SK-N-MC (cell line): ENCODE measurements at places on chromosomes 2 and 18.

DNA sequence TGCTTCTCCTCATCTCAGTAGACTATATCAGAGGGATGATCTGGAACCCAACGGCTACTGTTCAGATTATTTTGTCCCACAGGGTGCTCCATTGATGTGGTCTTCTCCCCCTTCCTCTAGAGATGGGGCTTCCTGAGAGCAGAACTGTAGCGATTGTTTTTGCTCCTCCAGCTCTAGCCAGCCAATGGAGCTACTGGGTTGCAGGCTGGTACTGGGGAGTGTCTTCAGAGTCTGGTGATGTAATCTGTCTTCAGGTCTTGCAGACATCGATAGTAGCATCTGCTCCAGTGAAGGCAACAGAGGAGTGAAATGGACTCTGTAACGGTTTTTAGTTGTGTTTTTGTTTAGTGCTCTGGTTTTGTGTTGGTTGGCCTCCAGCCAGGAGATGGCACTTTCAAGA is 621.9 kb downstream of the RNF144A start:
- DNase-seq, result no peak

DNA sequence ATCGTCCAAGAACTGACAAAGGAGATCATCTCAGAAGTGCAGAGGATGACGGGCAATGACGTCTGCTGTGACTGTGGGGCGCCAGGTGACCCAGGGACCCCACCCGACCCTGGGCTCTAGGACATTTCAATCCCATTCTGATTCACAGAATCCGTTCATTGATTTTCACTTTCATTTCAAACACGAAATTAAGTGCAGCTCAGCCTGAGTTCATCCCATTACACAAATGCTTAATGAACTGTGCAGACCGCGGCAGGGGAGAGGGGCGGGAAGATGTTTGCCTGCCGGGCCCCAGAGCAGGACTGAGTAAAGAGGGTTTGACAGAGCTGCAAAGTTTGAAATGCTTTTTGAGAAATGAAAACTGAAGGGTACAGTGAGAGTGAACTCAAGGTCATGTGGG is 67.1 kb downstream of the ITGB1BP1 start:
- DNase-seq, result no peak

GRCh38 chr2:111100765-111101162 is 19.9 kb upstream of the BCL2L11 start:
- DNase-seq, result no peak

DNA sequence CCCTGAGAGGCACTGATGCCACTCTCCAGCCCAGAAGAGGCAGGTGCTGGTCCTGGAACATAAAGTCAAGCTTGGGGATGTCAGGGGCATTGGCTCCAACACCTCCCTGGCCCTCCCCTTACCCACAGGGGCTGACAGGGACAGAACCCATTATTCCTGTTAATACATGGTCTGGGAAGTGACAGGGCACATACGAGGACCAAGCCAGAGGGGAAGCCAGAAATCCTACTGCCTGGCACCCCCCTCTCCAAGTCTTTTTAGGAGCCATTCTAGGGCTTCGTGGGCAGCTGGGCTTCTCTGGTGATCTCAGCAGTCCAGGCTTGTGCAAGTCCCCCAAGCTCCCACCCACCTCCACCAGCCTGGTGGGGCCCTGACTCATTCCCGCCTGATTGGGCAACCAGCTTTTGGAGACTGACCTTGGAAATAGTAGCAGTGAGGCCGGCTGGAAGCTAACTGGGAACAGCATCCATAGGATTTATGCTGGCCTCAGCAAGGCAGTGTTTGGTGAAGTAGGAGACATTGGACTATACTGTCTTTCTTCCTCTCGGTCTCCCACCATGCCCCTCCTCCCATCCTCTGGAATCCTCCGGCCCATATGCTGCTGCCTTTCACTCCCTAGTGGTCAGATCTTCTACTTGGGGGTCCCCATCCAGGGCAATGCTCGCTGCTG is 86.4 kb upstream of the HK2 start:
- no peak for DNase-seq

GRCh38 chr18:56641714-56642337 is 3.4 kb upstream of the TXNL1 start:
- DNase-seq, result no peak

DNA sequence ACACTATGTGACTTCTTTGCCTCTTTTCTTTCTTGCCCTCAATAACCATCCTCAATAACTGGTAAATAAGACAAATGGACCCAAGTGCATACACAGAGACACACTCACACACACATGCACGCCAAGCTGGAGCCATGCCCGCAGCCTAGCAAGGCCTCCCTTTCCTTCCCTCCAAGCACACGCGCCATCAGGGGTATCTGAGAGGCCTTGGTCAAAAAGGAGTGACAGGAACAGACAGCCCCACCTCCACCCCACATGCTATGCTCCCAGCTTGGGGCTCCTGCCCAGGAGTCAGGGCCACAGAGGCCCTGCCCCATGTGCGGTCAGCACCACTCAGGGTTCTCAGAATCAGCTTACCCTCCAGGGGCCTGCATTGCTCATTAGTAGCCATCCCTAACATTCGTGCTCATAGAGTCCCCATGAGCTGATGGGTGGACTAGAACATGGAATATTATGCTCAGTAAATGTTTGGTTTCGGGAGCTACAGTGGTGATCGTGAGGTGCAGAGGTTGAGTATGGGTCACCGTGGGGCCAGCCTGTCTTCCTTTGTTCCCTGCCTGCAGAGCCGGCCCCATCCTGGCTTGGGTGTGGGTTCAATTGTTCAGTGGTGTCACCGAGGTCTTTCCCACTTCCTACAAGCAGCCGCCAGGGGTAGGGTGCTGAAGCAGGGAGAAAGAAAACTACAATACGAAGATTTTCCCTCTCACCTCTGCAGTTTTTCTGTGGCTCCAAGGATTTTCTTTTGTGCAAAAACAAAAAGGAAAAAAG is 158.2 kb upstream of the RAB12 start:
- no peak for DNase-seq

DNA sequence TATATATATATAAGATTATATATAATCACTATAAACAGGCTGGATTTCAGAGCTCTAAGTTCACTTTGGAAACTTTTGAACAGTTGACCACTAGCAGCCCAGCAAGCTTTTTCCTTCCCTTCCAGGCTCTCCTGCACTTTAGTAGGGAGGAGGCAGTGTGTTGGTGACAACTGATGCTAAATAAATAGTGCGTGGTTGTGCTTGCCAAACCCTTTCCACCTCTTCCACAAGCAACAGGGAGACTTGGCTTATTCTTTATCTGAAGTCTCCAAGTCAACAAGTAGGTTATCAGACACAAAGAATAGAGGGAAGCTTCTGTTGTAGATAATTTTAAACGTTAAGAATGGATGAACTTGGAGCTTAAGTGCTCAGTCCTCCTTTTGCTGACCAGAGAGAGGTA is 408.2 kb upstream of the HNRNPA3 start:
- DNase-seq, result no peak

GRCh38 chr2:51219468-51219867 is 187.5 kb upstream of the NRXN1 start:
- DNase-seq, result no peak

DNA sequence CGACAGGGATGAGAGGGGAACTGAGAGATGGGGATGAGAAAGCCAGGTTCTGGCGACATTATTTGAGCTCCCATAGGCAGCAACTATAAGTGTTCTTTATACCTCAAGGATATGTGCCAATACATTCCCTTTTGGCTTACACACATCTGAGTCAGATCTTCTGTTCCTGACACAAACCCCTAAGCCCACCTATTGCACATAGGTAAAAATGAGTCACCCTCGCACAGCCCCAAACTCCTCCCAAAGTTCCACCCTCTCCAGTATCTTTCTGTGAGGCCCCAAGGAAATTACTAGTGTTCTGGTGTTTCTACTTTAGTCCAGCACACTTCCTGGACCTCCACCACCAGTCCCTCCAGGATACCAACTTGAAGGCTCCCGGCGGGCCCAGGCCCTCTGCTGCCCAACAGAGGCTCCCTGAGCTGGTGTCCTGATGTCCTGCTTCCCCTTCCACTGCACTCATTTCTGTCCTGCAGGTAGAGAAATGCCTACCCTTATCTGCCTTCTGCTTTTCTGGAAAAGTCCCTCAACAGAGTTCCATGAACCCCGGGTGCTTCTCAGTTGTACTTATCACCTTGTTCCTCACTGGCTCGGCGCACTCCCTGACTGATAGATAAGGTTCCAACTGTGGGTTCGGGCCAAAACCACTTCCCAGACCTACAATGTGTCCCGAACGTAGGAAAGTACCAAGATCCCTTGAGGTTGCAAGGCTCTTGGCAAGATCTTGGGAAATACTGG is 125.5 kb downstream of the EN1 start:
- DNase-seq, result no peak

GRCh38 chr18:47265197-47265596 is 13.7 kb upstream of the SKOR2 start:
- no peak for DNase-seq

- no peak for DNase-seq
Measured at GRCh38 chr2:236342951-236343350, 78.7 kb upstream of the ASB18 start.
